ENCODE measurements at places on chromosomes 4 and X.
A peak's percentile ranks its signal among the peaks of the same experiment; 100 is the strongest.

DNA sequence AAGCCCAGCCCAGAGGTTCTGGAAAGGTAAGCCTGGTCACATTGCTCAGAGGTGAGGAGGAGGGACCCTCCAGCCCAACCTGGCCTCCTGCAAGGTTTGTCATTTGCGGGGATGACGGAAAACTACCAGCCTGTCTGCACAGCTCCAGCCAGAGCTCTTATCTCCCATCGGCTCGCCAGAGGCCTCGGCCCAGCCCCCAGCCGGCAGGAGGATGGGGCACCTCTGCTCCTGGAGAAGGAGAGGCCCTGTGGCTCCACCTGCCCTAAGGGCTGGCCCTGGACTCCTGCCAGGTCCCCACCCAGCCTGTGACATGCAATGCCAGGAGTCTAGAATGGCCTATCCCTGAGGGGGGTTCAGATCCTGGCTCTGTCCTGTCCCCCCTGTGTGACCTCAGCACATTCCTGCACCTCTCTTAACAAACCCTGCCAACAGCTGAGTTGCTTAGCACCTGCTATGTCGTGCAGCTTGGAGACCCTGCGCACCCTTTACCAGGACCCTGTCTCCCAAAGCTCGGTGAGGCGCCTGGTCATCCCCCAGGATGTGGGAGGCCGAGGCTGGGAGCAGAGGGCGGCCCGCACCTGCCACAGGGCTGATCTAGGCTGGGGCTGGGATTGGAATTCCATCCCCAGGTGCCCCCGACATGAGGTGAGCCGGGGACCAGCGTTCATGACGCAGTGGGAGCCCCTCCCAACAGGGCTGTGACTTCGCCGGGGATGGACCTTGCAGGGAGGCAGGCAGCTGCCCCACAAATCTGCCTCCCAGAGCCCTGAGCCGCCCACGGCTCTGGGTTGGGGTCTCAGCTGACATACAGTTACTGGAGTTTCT lies 14.4 kb downstream of the ADRA2C start:
- DNase-seq, result no peak

DNA sequence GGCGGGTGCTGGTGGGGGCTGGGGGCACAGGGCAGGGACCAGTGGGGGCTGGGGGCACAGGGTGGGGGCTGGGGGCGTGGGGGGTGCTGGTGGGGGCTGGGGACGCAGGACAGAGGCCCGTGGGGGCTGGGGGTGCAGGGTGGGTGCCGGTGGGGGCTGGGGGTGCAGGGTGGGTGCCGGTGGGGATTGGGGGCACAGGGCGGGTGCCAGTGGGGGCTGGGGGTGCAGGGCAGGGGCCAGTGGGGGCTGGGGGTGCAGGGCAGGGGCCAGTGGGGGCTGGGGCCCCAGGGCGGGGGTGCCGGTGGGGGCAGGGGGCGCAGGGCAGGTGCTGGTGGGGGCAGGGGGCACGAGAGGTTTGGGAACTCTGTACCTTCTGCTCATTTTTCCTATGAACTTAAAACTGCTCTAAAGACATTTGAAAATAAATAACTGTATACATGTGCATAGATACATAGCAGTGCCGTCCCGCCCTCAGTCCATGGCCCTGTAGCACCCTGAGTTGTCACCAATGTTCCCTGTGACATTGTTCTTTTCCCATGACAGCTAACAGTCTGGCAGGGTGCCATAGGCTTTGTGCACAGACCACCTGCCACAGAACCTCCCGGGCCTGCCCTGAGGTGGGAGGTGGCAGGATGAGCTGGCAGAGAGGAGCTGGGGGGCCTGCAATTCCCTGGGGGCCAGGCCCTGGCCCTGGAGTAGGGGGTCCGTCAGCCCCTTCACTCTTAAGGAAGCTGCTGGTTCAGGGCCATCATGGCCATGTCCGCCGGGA lies 35.6 kb upstream of the ADRA2C start:
- DNase-seq, result no peak

GRCh38 chrX:154775419-154776349 lies 13.0 kb downstream of the DKC1 start:
- no peak for DNase-seq

GRCh38 chr4:6771229-6771671 lies 11.3 kb upstream of the KIAA0232 start:
- no peak for DNase-seq

- DNase-seq, result no peak
Observed at GRCh38 chr4:14961292-14961691, 41.0 kb upstream of the CPEB2 start.

DNA sequence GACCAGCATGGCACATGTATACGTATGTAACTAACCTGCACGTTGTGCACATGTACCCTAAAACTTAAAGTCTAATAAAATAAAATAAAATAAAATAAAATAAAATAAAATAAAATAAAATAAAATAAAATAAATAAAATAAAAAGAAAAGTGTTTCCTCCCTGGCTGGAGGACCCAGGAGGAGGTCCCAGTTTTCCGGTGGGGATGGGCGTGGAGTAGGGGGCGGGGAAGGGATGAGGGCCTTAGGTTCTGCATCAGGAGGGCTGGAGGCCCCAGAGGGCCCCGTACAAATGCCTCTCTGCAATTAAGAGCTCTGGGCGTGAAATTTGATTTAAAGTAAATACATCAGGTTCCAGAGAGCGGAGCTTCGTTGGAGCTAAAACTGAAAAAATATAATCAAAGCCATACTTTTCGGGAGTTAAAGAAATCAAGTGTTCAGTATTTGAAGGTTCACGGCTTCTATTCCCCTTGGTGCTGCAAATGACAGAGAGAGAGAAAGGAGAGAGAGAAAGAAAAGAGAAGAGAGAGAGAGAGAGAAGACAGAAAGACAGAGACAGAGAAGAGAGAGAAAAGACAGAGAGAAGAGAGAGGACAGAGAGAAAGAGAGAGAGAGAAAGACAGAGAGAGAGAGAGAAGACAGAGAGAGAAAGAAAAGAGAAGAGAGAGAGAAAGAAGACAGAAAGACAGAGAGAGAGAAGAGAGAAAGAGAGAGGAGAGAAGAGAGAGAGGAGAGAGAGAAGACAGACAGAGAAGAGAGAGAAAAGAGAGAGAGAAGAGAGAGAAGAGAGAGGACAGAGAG lies 8.7 kb upstream of the SHOX start:
- no peak for DNase-seq

DNA sequence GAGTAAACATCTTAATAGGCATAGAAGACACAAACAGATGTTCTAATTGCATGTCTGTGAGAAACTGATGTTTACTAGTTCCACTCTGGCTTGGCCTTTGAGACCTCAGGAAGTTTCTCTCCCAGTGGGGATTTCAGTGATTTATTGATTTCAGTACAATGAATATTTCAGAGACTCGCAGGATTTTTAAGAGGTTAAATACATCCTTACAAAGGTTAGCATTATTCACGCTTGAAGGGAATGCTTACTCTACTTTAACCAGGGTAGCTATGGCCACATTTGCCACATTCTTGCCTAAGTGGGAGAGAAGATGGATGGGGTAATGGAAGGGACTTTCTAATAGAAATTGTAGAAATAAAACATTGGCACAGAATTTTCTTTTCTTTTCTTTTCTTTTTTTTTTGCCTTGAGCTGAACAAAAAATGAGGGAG lies 480.1 kb downstream of the SPRY1 start:
- DNase-seq, result no peak

GRCh38 chr4:75821966-75822365 lies 80.3 kb downstream of the PPEF2 start:
- no peak for DNase-seq

GRCh38 chrX:129749069-129749468 lies 10.3 kb downstream of the XPNPEP2 start:
- DNase-seq, result no peak

- DNase-seq, result no peak
Observed at GRCh38 chrX:11242704-11243103, 50.5 kb upstream of the AMELX start.

- no peak for DNase-seq
Observed at GRCh38 chrX:27241981-27242380, 221.2 kb downstream of the PPP4R3C start.

GRCh38 chr4:37561196-37561802 lies 124.9 kb downstream of the RELL1 start:
- no peak for DNase-seq

- DNase-seq, result no peak
Observed at GRCh38 chrX:19121898-19122640, at the start of gene ADGRG2. ADGRG2 (minus strand) TSS chrX:19122468; CDS start chrX:19068834, 53,634 bp downstream.

- no peak for DNase-seq
Observed at GRCh38 chrX:151680805-151681204, 14.5 kb upstream of the PRRG3 start.

GRCh38 chrX:109926743-109927662 lies 75.9 kb upstream of the TMEM164 start:
- no peak for DNase-seq

GRCh38 chr4:154406018-154406795 lies 85.4 kb downstream of the DCHS2 start:
- DNase-seq, result no peak

DNA sequence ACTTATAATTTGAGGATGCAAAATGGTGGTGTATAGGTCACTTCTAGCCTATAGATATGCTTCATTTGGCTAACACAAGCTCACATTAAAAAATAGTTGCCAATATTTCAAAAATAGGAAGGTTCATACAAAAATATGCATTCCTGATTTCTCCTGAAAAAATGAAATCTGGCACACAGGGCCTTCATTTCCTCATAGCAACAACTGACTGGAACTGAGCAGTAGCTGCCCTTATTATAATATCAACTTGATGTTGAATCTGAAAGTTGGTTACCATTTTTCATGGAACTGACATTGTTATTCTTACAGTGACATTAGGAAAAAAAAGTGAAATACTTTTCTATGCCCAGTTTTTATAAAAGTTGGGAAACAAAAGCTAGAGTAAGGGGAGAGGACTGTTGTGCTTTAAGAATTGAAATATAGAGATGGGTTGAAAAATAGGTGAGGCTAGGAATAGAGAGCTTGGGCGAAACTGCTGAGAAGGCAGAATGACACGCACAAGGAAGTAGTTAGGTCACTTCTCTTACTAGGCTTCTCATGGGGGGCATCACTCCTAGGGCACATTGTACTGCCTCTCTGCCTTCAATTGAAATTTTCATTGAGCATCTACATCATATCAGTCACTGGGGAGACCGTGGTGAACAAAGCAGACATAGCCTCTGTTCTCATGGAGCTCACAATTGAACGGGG lies 43.1 kb upstream of the C1GALT1C1 start:
- DNase-seq, result no peak

DNA sequence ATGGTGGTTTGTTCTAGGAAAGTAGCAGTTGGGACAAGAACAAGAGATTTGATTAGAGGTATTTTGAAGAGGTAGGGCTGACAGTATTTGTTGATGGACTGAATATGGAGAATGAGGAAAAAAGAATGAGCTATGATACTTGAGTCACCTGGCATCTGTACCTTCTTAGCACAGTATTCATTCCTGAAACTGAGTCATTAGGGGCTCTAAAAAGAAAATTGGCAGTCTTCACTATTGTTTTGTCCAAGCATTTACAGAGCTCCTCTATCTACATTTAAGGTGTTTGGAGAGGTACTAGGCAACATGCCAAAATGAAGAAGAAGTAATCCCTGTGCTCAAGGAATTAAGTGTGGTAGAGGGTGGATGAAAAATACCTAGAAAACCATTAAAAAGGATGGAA lies 165.8 kb downstream of the SHROOM4 start:
- DNase-seq, result no peak

- DNase-seq, result peak; percentile 22
Observed at GRCh38 chr4:59612235-59612634, 1587.9 kb upstream of the ADGRL3 start.

GRCh38 chr4:131499141-131499873 lies 1649.8 kb upstream of the PCDH10 start:
- DNase-seq, result peak; percentile 77

GRCh38 chr4:655464-656151 lies 18.5 kb downstream of the ATP5ME start:
- DNase-seq, result no peak

- no peak for DNase-seq
Observed at GRCh38 chr4:137623013-137623412, 90.7 kb upstream of the PCDH18 start.

- DNase-seq, result no peak
Observed at GRCh38 chr4:38585871-38586270, 78.1 kb upstream of the KLF3 start.

DNA sequence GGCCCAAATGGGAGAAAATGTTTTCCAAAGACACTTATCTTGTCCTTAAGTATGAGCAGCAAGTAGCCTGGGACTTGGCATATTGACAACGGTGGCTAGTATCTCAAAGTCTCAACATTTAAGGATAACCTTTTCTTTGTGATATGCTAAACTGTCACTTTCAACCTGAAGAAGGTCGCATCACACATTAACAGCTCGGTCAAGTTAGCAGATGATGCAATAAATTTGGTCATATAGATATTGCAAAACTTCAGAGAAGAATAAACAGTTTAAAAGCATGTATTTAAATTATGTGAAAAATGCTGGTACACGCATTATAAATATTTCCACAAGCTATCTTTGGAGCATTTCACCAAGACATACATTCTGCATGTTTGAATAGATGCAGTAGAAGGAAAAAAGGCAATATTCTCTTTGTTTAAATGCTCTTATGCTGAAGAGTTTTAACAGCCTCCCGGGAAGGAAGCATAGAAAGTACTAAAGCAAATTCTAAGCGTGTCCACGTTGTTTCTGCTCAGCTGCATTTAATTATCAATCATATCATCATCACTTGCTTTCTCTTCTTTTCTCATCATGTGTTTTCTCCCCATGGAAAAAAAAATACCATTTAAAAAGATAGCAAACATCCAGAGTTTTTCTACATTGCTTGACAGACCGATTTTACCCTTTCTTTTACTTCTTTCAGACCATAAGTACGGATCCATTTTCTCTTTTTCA lies 24.2 kb downstream of the ARHGAP6 start:
- DNase-seq, result no peak
